Urinary bladder (tissue), 4 donors: ENCODE measurements at places on chromosomes 2 and 18. TPM values are rescaled to one million over a fixed set of nuclear protein-coding genes. Genes with fewer than 3 reads are reported as not detected.

- no peak for DNase-seq
Measured at GRCh38 chr2:226994775-226995174, 158.9 kb downstream of the RHBDD1 start.

- DNase-seq = no peak
Measured at GRCh38 chr2:12980817-12981216, 264.1 kb downstream of the TRIB2 start.

GRCh38 chr2:237153181-237153580, 67.5 kb downstream of the COPS8 start:
- no peak for DNase-seq

- no peak for DNase-seq
Measured at GRCh38 chr18:22790545-22791309, 142.4 kb upstream of the RBBP8 start.

DNA sequence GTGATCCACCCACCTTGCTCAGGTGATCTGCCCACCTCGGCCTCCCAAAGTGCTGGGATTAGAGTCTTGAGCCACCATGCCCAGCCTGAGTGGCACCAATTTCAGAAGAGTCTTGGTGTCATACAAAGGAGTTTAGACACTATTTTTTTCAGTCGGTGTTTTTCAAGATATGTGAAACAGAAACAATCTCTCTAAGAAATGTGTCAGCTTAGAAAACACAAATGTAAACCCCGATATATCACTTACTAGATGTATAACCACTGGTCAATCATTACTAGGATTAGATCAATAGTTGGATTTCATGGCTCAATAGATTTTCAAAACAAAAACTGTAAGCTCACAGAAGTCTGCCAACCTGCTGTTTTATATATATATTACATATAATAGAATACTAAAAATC, 67.2 kb upstream of the FRZB start:
- no peak for DNase-seq

GRCh38 chr2:65017335-65017734, 28.1 kb downstream of the SLC1A4 start:
- no peak for DNase-seq

- DNase-seq = no peak
Measured at GRCh38 chr18:10072671-10073175, 158.9 kb downstream of the VAPA start.

DNA sequence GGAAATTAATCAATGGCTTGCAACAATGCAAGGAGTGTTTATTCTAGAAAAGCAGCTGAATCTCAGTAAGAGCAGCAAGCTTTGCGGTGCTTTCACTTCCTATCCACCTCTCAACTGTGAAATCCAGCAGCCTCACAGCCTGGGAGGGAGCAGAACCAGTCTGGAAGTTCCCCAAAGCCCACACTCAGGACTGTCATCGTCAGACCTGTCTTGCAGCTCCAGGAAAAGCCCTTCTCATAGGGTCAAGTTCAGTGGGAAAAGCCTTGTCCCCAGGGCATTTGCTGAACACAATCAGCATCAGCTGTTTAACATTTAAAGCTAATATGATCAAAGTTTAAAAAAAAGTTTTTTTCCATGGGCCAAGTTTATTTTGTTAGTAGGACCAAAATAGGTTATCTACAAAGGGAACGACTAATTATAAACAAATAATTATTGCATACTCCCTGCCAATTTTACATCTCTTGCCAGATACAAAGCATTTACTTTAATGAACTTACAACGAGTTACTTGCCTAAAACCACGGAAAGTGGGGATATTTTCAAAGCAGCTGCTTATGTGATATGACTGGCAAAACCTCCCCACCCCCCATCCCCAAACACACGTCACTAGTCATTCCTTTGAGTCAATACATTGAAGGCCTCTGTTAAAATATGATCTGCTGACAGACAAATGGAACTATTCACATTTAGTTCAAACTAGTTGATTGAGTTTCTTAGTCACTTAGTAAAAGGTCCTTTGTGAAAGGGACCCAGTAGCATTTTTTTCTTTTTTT, 36.8 kb downstream of the PARD6G start:
- DNase-seq = no peak

GRCh38 chr2:155381436-155381835, 682.9 kb downstream of the KCNJ3 start:
- DNase-seq = no peak

DNA sequence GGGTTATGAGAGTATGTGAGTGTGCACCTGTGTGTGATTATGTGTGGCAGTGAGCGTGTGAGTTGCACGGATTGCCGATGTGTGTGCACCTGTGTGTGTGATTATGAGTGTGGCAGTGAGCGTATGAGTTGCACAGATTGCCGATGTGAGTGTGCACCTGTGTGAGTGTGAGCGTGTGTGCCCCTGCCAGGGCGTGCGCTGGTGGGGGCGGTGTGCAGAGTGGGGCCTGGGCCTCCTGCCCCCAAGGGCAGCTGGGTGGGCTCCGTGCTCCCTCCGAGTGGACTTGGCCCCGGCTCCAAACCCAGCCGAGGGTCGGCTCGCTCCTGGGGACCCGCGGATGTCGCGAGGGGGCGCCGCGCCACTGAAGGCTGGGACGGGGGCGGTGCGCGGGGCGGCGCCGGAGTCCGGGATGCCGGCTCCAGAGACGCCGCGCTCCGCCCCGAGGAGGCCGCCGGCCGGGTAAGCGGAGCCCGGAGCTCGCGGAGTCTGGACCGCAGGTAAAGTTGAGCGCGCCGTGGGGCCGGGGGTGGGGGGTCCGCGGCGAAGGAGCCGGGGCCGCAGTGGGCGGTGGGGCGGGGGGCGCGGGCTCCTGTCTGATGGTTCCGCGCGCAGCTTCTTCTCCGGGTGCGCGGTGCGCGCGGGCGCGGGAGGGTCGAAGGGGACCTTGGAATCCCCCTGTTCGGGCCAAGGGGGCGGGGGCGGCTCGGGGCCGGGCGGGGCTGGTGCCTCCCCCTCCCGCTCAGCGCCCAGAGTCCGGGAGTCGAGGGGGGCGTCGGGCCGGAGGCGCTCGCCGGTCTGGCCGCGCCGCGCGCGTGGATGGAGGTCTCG, at the start of gene KCNG2:
Gene KCNG2, plus strand, starts transcription at position 421 of the 828 bp plus-strand sequence. CDS start 65,730 bp downstream, outside the sequence.
- no peak for DNase-seq

DNA sequence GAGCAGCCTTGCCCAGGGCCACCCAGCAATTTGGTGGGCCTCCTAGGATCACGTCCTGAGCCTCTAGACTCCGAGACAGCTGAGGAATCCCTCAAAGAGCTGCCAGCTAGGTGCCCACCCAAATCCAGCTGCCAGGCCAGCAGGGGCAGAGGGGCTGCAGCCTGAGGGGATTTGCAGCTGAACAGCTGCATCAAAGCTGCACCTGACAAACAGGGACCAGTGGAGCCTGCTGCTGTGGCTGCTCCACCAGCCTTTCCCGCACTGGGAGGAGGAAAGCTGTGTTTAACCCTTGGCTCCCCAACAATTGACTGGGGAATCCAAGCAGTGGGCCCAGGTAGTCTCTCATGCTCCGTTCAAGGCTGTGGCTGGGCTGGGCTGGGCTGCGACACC, 8.2 kb downstream of the ADRA2B start:
- DNase-seq = no peak

- no peak for DNase-seq
Measured at GRCh38 chr18:55327454-55327853, 260.5 kb downstream of the TCF4 start.

GRCh38 chr18:44033144-44033701, 647.5 kb upstream of the SETBP1 start:
- no peak for DNase-seq

GRCh38 chr2:134639265-134639664, 79.5 kb downstream of the TMEM163 start:
- no peak for DNase-seq

DNA sequence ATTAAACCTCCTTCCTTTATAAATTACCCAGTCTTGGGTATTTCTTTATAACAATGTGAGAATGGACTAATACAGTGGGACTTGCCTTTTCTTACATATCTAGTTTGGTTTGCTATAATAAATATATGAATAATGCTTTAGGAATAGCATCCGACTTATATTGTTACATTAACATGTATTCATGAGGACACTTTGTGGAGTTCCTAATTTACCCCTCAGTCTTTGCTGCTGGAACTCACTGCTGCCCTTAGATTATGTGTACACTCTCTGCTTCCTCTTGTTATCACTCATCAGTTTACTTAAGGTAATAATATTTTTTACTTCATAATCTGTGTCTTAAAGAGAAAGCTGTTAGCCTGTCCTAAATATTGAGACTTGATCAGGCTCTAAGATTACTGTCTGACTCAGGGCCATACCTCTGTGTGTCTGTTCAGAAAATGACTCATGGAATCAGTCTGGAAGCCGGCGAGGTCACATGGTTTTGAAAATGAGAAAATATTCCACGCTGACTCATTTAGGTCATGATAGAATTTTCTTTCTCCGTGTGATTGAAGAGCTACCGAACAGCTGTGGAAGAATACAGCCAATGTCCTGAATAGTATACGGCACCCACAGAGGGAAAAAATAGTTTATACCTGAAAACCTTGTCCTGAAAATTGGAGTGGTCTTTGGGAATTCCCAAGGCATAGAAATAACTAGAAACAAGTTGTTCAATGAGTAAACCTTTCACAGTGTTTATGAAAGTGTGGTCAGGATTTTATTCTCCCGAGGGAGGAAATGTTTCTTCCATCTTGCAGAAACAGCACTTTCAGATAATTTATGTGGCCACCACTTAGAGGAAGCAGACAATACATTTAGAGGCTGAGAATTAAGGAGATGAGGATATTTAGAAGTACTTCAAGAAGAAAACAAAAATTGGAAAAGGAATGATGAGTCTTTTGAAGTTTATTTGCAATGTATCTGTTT, 156.4 kb downstream of the DSEL start:
- DNase-seq = peak; percentile 1

DNA sequence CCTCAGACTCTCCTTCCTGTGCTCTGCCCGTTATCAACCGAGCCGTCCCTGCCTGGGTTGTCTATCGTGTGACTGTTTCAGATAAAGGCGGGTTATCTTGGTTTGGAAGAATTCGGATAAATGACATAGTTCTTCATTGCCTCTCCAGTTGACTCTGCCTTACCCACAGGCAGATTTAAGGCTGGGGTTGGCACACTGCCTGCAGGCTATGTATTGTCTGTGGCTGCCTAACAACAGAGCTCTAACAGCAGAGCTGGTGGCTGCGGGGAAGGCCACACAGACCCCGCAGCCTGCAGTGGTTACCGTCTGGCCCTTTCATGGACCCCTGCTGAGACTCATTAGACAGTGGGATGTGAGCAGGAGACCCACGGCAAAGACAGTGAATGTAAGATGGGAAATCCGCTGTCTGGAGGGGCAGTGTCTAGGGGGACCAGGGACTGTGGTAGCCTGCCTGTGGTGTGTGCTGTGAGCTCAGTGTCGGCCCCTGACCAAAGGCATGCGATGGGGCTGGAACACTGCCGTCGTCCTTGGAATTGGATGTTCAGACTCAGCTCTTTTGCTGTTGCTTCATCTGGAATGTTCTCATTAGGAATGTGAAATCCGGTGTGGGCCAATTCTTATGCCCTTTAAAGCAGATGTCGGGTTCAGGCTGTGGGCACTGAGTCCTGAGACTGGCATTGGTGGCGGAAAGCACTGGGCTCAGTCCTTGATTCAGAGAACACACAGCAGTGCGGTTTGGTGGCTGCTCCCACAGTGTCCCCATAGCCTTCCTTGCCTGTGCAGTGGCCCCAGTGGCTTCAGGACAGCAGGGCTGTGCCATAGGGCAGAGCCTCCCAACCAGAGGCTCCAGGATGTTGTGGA, 44.5 kb downstream of the SH3RF3 start:
- DNase-seq = no peak

DNA sequence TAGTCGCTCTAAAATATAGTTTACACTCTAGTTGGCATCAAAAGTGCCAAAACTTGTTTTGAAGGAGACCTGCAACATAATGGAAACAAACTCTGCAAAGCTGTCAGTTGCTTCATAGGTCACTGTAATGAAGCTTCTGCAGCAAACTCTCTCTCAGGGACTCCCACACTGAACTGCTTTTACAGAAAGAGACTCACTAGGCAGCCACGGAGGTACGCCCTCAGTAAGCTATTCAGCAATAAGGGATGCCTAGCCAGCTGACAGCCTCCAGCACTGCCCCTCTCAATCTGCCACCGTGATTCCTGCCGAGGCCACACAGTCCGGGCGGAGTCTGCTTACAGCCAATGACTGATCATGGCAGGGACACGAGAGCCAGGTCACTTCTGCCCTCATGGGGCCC, 51.1 kb downstream of the COLEC12 start:
- no peak for DNase-seq

- no peak for DNase-seq
Measured at GRCh38 chr2:33062665-33063250, 116.0 kb downstream of the LTBP1 start.

DNA sequence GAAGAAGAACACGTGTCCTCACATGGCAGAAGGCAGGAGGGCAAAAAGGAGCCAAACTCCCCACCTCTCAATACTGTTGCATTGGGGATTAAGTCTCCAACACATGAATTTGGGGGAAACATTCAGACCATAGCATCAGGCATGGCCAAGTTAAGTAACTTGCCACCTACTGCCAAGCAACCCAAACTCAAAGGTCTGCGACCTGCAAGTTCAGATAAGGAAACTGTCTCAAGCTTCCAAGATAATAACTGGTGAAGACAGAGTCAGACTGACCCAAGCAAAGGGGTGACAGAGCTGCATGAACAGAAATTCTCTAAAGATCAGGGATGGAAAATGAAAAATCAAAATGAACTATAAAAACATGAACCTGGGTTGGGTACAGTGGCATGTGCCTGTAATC, 188.7 kb upstream of the SIX3 start:
- no peak for DNase-seq

DNA sequence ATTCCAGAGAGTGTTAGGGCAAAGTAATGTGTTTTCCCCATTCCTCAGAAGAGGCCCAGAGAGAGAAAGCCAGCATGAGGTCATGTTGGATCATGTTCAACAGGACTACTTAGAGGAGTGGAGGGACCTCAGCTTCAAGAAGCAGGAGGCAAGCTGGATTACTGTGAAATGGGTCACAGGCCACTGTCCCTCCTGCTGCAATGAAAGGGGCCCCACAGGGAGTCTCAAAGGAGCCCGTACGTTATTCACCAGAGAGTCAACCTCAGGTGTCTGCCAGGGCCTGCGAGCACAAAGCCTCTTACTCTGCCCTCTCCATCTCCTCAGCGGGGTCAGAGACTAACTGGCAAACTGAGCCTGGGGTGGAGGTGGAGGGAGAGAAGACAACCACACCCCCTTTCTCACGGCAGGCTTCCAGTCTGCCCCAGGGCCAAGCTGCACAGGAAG, 27.2 kb upstream of the ACYP2 start:
- no peak for DNase-seq

DNA sequence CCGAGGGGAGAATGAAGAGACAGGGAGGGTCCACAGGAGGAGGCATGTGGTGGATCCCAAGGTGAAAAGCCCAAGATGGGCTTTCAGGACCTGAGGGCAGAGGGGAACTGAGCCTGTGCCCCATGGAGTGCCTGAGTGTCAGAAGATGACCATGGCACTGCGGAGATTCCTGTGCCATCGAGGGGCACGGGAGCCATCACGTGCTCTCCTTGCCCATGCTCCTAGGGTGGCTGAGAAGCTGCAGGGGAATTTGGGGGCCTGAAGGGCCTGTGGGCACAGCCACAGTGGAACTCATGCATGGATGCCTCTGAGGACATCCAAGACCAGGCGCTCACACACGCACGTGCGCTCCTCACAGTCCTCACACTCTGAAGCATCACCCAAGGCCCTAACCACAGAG, 56.1 kb upstream of the GLI2 start:
- no peak for DNase-seq

The HSBP1L1 gene
- 4.9 TPM for total RNA-seq

The IL36RN gene
- 0.26 TPM for total RNA-seq

The GAREM1 gene
- total RNA-seq = 15.9 TPM

The SCYGR1 gene
- total RNA-seq = not detected

The REG1B gene
- total RNA-seq = not detected

The HOXD10 gene
- total RNA-seq = 14.1 TPM

The CRYBA2 gene
- not detected for total RNA-seq

The M1AP gene
- 0.21 TPM for total RNA-seq

The PDCD1 gene
- not detected for total RNA-seq
